ENCODE measurements at places on chromosomes 1 and 21. TPM values are rescaled to one million over a fixed set of nuclear protein-coding genes. Genes with fewer than 3 reads are reported as not detected.

Gene B3GALT5
- total RNA-seq = 0.41 TPM

Gene CD247
- 1.2 TPM for total RNA-seq

Gene VCAM1
- total RNA-seq = 16.3 TPM

Gene VWA5B1
- under 0.01 TPM for total RNA-seq

GRCh38 chr1:76190749-76191424, 116.3 kb downstream of the ST6GALNAC3 start:
- no peak for DNase-seq
